GOT3 (cell line): ENCODE measurements at places on chromosomes 2 and 18.

DNA sequence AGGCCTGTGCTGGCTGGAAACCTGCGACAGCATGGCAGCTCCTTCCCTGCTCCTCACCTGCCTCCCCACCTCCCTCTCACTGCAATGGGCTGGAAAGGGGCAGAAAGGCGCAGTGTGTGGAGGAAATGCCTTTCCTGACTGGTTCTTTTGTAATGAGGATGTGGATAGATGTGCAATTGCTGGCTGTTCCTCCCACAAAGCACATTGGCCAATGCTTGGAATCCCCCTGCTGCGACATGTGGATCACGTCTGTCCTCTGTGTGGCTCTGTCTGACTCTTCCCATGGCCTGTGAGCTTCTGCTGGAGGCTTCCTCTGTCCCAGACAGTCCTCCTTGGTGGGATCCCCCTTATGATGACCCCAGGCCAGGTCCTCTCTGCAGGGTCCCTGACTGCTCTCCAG, 172.5 kb downstream of the NCK2 start:
- no peak for DNase-seq

DNA sequence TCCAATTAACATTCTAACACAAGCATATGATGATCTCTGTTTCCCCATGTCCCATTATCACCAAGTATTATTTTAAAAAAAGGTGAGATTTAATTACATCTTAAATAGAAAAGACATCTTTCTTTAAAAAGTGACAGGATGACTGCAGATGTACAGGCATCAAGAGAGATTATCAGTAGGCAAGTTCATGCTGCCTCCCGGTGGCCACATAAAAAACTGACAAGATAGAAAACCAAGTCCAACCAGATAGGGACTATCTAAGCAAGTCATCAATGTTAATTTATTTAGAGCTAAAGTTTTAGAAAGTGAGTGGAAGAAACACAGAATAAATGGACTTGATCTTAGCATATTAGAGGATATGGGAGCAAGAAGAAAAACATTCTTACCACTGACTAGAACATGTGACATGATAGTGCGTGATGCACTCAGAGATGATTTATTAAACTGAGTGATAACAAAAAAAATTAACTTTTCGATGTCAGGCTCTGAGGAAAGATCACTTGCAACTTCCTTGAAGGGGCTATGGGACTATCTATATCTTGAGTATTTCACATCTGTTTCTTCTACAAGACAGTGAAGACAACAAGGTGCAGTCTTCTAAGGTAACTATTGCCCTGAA, 5.4 kb upstream of the TDRD15 start:
- DNase-seq = no peak

GRCh38 chr18:58378411-58379379, 250.2 kb downstream of the ALPK2 start:
- DNase-seq = no peak

GRCh38 chr2:233013027-233013461, at the start of gene NGEF:
NGEF (minus strand) TSS chr2:233013256; CDS start chr2:232974890, 38,366 bp downstream.
- DNase-seq = no peak

DNA sequence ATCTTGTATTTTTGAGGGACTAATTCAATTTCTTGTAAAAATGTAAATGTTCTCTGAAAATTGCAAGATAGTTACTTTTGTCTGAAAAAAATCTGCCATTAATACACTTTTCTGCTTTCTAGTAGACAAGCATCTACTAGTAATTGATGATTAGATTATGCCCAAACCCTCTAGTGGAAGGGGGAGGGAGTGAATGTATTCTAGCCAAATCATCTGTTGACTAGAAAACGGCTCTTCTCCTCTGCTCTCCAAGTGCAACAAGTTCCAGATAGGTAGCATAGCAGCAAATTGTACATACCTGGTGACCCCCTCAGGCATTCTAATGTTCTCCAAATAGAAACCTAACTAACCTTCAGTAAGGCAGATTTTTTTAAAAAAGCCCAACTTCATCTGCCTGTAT, 58.6 kb downstream of the RELCH start:
- no peak for DNase-seq

GRCh38 chr2:196798980-196799379, 503 bp downstream of the GTF3C3 start:
- no peak for DNase-seq

DNA sequence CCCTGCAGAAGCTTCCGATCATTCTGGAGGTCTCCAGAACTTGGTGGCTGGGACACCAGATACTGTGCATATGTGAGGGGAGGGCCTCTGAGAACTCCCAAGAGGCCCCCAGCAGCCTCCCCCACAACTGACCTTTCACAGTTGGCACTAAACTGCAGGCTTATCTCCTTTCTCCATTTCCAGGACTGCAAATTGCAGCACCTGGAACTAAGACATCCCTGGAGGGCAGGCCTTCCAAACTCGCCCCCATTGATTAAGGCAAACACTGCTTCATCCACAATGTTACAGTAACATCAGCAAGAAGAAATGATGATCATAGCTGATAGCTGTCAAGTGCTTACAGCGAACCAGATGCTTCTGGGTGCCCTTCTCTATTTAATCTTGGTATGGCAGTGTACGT, 67.9 kb downstream of the TGOLN2 start:
- DNase-seq = no peak

DNA sequence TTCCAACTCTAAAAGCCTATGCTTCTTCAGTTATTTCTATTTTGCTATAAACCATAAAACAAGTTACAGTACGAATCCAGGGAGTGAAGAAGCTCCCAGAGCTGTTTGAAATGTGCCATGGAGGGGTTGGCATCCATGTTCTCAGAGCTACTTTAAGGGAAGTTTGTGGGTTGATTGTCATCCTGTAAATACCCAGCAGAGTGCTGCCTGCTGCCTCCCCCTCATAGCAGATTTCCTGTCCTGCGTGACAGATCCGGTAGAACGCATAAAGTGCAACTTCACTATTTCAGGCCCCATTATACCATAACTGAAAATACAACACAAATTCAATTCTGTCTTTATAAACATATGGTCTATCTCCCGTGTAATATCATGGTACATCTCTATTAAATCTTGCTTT, 114.4 kb downstream of the CTNNA2 start:
- no peak for DNase-seq

DNA sequence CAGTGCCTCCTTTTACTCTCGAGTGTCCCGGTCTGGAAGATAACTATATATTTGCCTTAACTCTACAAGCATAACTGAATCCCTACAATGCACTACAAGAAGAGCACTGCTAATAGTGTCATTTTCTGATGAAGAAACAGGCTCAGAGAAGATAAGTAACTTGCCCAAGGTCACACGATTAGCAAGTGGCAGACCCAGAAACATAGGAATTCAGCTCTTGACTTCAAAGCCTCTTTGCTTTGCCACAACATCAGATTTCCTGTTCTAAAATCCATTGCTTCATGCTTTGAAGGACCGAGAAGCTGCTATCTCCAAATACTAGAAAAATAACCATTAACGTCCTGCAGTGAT, 65.6 kb downstream of the HS1BP3 start:
- no peak for DNase-seq

DNA sequence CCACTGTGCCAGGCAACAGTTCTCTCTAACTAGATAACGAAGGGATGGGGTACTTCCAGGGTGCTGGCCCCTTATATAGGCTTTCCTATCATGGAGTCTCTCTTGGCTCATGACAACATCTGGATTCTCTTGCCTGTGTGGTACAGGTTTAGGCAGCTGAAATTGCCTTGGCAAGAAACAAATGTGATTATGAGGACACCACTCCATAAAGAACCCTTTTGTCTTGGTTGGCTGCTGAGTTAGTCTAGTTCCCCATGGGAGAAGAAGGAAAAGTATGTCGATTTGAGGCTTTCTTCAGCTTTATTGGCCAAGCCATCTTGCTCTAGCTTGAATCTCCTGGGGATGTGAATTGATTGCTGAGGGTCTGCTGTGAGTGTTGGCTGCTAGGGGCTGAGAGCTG, 76.3 kb upstream of the ZCCHC2 start:
- no peak for DNase-seq

- no peak for DNase-seq
These were observed 39.3 kb downstream of the SNTG2 start for GRCh38 chr2:989781-990467.

DNA sequence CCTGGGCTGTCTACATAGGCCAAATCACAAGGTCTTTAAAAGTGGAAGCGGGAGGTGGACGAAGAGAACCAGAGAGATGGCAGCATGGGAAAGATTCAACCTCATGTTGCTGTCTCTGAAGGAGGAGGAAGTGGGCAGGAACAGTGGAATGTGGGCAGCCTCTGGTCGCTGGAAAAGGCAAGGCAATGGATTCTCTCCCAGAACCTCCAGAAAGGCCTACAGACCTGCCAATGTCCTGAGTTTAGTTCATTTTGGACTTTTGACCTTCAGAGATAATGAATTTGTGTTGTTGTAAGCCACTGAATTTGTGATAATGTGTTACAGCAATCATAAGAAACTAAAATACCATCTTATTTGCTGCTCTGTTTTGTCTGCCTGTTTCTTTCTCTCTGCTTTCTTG, 122.5 kb downstream of the RNF152 start:
- DNase-seq = no peak

DNA sequence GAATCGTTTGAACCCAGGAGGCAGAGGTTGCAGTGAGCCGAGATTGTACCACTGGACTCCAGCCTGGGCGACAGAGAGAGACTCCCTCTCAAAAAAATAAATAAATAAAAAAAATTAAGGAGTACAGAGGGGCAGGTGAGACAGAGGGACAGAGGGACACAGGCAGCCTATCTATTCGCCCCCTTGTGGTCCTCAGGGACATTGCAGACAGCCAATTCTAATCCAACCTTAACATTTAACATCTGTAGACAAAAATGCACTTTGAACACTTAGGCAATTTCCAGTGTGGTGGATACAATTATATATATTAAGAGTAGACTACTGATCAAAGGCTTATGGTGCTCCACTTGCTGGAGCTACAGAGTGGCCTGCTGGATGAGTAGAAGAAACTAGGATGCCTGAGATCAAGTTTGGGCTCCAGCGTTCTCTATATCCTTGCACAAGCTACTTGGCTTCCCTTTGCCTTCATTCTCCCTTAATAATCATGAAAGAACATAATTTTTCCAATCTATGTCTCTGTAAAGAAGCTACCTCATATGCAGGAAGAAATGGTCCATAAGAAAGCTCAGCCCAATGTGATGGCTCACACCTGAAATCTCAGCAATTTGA, 8.2 kb upstream of the SMARCAL1 start:
- peak; percentile 4 for DNase-seq

GRCh38 chr2:176917-177316, 86.9 kb downstream of the SH3YL1 start:
- DNase-seq = no peak

GRCh38 chr18:41917181-41917580, 37.9 kb upstream of the PIK3C3 start:
- DNase-seq = no peak

GRCh38 chr2:29448096-29448688, 333.0 kb downstream of the CLIP4 start:
- DNase-seq = no peak

- no peak for DNase-seq
These were observed 203.9 kb downstream of the PHLPP1 start for GRCh38 chr18:62919109-62919838.

GRCh38 chr2:19654310-19655090, 247.3 kb downstream of the TTC32 start:
- no peak for DNase-seq
